Glutamatergic neuron (in vitro differentiated cells): ENCODE measurements at places on chromosomes 13 and 19. TPM values are rescaled to one million over a fixed set of nuclear protein-coding genes. Genes with fewer than 3 reads are reported as not detected.

CASP14 gene
- not detected for total RNA-seq

- no peak for DNase-seq
Observed at GRCh38 chr19:47545061-47545948, 27.6 kb downstream of the ZNF541 start.

DNA sequence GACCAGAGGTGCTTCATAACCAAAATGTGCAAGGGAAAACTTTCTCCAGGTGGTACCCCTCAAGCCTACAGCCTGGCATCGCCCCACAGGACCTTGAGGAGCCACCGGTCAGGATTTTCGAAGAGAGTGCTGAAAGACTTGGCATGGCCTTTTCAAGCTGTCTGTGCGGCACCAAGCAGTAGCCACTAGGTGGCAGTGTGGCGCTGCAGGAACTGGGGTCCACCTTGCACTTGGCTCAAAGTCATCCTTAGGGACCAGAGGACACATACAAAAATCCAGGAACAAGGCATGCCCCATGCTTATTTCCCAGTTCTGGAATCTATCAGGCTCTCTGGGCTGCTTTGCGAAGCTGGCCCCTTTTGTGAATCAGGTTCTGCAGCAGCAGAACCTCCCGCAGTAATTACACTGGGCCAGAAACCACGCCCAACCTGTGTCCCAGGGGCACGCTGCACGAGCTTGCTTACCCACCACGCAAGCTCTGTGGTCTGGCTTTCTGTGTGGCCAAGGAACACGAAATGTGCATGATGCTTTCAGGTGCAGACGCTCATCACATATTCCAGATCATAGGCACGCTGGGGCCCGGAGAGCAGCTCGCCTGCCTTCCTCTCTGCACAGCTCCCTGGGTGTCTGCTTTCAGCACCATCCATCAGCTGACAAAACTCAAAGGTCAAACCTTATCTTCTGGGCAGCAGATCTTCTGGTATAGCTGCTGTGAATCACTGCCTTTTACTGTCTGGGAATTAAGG, 87.2 kb downstream of the SLC7A1 start:
- DNase-seq = peak; percentile 93

GRCh38 chr19:3547301-3547731, 8.3 kb downstream of the TEKTIP1 start:
- DNase-seq = peak; percentile 59
